Cerebellar nuclear complex (tissue), 1 donor: ENCODE measurements at places on chromosomes 13 and 19.

DNA sequence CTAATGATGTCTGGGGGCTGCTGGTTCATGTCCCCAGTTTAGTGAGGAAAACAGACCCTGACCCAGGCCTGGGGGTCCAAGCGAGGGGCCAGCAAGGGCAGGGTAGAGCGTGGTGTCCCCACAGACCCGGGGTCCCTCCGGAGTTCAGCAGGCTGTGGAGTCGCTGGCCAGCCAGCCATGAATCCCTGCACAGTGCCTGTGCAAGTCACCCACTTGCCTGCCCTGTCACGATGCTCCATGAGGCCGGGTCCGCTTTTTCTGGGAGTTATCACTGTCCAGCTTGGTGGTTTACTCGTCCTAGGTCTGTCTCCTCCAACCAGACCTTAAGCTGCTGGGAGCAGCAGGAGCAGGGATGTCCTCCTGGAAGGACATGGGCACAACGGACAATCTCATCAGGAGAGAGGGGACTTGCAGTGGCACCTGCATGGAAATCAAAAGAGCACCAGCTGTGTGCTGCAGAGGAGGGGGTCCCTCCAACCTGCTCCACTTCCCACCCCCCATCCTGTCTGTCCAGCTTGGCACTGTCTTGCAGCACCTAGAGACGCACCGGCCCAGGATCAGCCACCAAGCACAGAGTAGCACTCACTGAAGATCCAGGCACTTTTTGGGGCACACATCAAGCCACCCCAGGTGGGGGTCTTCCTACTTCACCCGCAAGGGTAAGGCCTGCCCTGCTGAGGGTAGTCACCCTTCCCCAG, 121.8 kb downstream of the URI1 start:
- DNase-seq: no peak

DNA sequence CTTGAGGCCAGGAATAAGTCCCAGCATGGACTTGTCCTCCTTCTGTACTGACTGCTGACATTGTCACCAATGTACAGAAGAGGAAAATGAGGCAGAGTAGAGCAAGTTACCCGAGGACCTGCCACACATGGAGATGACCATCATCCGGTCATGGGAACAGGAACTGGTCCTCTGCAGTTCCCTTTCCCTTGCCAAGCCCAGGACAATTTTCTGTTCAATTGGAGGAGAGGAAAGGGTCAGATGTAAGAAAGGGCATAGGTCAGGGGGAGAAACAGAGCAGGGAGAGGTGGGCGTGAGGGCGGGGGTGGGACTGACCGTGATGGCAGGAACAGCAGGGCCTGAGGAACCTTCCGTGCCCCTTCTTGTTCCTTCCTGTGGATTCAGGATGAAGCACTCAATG, 18.6 kb downstream of the PHLDB3 start:
- no peak for DNase-seq

DNA sequence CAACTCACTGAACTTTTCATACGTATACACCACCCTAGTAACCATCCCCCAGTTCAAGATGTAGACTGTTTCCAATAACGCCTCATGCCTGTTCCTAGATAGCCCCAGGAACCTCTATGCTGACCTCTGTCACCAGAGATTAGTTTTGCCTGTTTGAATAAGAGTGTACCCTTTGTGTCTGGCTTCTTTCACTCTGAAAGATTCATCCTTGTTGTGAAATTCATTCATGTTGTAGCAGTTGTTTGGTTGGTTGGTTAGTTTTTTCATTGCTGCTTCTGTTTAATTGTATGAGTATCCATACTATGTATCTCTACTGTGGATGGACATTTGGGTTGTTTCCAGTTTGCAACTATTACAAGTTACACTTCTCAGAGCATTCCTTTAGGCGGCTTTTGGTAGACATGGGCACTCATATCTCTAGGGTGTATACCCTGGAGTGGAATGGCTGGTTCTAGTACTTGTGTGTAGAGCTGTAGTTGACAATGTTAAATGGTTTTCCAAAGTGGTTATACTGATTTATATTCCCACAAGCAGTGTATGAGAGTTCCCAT, 1.6 kb downstream of the RNASEH2B start:
- DNase-seq: no peak

DNA sequence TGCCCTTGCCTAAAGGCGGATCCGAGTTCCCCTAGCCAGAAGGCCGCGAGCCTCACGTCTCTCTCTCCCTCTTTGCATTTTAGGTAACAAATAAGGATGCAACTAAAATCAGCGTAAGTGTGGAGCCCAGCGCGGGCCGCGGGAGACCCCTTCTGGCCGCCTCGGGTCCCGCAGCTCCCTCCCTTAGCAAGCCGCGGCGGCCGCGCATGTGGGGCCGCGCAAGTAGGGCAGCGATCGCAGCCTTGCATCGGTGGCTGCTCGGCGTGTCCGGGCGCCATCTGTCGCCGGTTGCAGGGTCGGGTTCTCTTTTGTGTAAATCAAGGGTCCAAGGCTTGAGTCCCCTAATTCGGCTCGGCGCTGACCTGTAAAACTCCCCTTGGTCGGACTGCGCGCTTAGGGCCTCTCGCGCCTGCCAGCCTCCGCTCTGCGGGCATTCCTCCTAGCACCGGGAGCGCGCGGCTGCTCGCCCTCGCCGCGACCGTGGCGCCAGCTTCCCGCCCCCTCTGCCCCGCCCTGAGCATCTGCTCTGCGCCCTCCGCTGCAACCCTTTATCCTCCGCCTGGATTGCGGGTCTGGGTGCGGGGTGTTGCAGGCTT, 2.7 kb downstream of the VSTM2B start:
- DNase-seq: peak; percentile 52

DNA sequence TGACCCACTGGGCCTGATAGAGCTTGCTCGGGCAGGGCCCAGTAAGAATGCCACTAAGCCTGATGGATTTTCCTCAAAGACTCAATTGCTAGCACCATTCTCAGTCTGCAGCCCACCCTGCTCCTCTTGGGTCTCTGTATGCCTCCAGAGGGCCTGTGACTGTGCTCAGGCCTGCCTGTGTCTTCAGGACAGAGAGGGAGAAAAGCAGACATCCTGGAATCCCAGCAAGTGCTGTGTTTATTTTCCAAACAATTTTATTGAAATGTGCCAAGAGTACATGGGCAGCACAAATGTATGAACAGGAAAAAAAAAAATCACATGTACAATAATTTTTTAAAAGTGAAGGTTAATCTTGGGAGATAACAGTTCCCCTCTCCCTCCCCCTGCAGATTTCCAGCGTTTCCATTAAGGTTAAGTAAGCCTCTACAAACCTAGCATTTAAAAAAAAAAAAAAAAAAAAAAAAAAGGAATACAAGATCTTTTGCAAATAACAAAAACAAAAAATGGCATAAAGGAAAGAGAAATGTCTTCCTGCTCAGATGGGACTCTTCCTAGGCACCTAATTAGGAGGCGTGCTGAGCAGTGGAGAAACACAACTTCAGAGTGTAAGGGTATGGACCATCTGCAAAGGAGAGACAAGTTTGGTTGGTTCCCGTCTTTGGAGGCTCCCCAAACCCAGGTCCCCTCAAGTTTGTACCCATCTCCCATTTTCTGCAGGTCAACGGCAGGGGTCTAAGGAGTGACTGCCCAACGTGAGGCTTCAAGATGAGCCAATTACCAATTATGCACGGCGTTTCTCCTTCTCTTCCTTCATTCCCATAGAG, 4.8 kb upstream of the ECH1 start:
- no peak for DNase-seq

GRCh38 chr19:10768936-10769335, 51.1 kb downstream of the DNM2 start:
- no peak for DNase-seq

GRCh38 chr13:71879129-71879535, 12.1 kb upstream of the DACH1 start:
- DNase-seq: no peak

GRCh38 chr13:36887758-36888521, 32.1 kb downstream of the SMAD9 start:
- DNase-seq: no peak

DNA sequence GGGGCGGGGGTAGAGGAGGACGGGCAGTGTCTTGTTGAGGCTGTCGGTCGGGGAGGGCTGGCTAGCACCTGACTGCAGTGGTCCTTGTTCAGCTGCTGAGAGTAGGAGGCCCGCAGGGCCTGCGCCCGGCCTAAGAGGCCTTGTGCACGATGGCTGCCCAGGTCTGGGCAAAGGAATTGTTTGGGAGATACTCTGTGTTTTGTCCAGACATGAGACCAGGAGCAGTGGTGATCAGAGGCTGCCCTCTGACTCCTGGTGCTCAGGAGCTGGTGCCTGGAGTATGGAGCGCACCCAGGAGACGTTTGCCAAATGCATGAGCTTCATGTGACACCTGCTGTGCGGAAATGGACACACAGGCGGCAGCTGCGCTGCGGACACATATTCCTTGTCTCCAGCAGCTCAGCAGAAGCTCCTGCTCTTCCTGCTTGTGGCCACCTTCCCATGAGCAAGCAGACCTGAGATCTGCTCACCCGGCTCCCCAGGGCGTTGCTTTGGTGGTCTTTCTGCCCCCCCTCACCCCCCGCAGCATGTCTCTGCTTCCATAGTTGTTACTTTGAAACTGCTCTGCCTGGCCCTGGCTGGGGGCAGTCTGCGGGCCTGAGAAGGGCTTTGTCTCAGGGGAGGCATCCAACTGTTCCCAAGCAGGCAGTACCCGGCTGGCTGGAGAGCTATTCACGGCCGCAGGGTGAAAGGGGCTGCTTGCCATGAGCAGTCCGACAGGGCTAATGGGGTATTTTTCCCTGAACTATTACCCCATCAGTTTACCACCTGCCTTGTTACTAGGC, 163.9 kb downstream of the TEX29 start:
- DNase-seq: no peak

DNA sequence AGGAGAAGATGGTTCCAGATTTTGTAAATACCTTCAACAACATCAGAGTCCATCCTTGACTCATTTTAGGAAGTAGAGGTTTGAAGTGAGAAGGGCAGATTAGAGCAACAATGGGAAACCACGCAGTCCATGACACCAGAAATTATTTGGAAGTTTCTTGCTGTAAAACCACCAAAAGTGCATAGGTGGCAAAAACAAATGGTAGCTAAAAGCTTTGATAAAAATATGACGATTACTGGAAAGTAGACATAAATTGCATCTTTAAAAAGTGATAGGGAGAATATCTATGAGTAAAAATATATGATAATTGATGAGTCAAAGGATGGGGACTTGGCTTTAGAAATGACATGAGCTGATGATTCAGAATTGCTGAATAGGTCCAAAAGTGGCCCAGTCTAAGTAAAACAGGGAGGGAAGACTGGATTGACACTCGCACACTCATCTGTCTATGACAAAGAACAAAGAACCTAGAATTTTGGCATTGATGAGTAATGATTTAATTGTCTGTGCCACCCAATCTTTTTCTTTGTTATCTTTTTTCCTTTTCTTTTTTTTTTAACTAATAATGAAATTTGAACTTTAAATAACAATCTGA, 472.2 kb downstream of the MYO16 start:
- DNase-seq: no peak

DNA sequence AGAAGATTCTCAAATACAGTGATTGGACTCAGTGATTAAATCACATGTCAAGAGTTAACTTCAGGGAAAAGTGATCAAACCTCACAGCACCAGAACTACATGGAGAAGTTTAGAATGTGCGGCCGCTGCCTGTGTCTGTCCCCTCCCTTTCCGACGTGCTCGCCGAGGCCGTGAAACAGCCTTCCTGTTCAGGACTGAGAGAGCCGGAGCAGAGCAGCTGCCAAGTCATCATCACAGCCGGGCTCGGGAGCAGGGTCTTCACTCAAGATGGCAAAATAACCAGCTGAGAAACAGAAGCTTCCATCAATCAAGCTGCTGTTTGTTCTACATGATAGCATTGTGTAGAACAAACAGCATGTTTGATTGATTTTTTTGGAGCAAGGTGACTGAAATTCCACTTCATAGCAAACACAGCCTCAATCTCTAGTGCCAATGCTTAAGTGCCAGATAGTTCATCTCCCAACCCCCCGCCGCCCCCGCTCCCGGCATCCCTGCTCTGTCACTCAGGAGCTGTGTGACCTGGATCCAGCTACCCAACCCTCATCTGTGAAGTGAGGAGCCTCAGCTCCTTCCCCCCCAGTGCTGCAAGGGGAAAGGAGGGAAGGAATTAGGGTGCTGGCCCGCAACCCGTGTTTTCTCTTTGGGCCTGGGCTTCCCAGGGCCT, 70.6 kb downstream of the HSPH1 start:
- no peak for DNase-seq

GRCh38 chr19:8511573-8512101, 2.3 kb downstream of the ZNF414 start:
- DNase-seq: no peak

GRCh38 chr13:39938596-39938995, 283.1 kb downstream of the COG6 start:
- DNase-seq: no peak

- DNase-seq: no peak
These were observed 4.0 kb upstream of the ZNF8 start for GRCh38 chr19:58274771-58275201.

GRCh38 chr19:3135961-3136683, at the start of gene GNA15:
Gene GNA15, plus strand, starts transcription at chr19:3136033. Its CDS starts 418 bp downstream, at chr19:3136451.
- DNase-seq: no peak

DNA sequence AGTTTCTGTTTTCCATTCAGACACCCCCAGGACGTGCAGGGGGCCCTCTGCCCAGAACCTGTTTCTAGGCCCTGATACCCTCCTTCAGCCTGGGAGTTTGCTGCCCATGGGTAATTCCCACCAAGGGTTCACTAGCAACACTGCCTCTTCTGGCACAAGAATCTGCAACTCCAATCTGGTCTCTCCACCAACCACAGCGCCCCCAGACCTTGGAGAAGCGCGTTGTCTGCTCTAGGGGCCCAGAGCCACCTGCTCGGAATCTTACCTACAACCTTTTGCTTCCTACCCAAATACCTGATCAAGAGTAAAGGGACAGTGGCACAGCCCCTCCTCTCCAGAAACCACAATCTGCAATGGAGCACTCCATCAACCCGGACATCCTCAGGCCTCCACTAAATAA, 763 bp downstream of the ZNF180 start:
- no peak for DNase-seq

GRCh38 chr13:35856721-35857364, 274.3 kb downstream of the DCLK1 start:
- DNase-seq: no peak

DNA sequence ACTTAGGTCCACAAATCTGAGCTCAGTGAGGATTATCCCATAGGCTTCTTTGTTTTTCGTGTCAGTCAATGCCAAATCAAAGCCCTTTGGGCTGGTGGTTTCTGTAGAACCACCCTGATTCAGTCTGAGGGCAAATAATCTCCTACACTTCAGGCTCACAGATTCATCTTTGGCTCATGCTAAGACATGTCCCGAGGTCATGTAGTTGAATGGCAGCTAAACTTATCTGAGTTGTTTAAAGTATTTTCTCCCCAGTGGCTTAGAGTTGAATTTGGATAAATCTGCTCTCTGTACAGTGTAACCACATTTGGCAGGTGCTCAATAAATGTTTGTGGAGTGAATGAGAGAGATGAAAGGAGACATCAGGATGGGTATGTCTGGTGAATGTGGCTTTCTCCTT, 13.1 kb upstream of the SLC25A42 start:
- DNase-seq: no peak

- DNase-seq: no peak
These were observed 50.3 kb upstream of the CACNA1A start for GRCh38 chr19:13556552-13556951.

- DNase-seq: no peak
These were observed 284.9 kb downstream of the KLF12 start for GRCh38 chr13:73849292-73849691.

- no peak for DNase-seq
These were observed 10.8 kb downstream of the PLPPR3 start for GRCh38 chr19:810883-811489.

GRCh38 chr19:46299004-46299509, 2.2 kb downstream of the HIF3A start:
- DNase-seq: no peak
